ENCODE measurements at places on chromosomes 16 and 17.

- DNase-seq, result no peak
These were observed 1.6 kb upstream of the PECAM1 start for GRCh38 chr17:64392300-64392699.

- no peak for DNase-seq
These were observed 500.4 kb upstream of the PSMD7 start for GRCh38 chr16:73796241-73796640.

DNA sequence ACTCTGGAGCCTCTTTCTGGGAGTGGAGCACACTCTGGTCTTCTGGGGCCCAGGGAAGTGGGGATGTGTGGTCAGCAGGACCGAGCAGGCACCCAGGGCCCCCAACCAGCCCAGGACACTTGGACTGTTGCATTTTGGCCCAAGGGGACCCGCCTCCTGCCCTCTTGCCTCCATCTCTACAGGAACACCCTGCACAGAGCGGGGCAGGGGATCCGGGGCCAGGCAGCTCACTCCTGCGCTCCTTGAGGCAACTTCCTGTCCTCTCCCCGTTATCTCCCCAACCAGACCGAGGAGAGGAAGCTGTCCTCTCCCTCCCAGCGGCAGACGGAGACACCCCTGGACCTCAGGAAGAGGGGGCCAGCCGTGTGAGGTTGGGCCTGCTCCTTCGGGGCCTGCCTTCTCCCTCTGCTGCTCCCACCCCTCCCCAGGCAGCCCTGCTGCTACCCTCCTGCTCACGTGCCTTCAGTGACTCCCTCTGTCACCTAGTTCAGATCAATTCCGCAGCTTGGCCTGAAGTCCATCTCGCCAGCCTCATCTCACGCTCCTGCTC, 10.0 kb upstream of the ATP2A3 start:
- DNase-seq, result no peak

DNA sequence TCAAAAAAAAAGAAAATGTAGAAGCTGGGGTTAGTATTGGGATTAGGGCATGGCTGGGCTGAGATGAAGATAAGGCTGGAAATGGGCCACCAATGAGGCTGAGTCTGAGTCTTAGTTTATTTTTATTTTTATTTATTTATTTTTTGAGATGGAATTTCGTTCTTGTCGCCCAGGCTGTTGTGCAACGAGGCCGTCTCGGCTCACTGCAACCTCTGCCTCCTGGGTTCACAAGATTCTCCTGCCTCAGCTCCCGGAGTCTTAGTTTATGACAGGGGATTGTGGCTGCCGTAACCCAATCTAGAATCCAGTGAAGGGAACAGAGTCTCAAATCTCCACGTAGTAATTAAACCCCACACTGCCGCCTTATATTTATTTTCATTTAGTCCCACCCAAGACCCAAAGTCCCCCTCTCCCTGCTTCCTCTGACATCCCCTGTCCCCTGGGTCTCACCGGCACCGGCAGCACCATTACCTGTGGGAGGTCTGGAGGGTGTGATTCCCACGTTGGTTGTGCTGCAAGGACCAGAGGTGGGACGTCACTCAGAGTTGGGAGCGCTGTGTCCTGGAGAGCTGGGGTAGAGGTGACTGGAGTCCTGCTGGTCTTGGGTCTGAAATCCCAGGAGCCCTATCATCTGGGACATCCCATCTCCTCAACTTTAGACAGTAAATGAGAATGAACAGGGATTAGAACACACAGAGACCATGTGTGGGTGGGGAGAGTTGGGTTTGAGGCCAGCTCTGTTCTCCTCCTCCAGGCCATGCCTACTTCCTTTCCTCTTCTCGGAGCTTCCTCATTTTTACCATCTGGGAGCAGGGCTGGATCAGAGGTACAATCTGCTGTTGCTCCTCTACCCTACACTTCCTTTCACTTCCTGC, at the start of gene CLEC10A:
Gene CLEC10A, minus strand, starts transcription at position 671 of the 875 bp plus-strand sequence. CDS start 1,439 bp downstream, outside the sequence.
- no peak for DNase-seq

GRCh38 chr17:67151717-67152116, 93.3 kb downstream of the HELZ start:
- no peak for DNase-seq
